ENCODE measurements at places on chromosomes 1 and 21.

GRCh38 chr1:247211339-247211738, 39.5 kb upstream of the ZNF124 start:
- DNase-seq: no peak

- DNase-seq: no peak
Observed at GRCh38 chr1:202130816-202131522, 8.3 kb downstream of the GPR37L1 start.

- peak; percentile 33 for DNase-seq
Observed at GRCh38 chr1:15188678-15189077, 35.1 kb downstream of the TMEM51 start.

- no peak for DNase-seq
Observed at GRCh38 chr1:5690898-5691297, 301.3 kb downstream of the NPHP4 start.

DNA sequence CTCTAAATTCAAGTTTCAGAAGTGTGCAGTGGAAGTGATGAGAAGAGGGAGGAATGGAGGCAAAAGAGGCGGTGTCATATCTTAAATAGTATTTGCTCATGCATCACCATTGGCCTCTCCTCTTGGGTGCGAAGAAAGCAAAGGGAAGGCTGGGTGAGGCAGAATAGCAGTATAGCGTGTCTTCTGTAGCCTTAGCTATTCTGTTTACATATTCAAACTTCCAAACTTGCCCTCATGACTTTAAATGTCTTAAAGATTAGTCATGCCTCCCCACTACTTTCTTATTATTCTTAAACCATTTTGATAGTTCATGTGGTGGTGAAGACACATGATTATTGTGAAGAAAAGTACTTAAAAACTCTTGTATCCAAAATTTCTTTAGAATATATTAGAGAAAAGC, 104.6 kb upstream of the TENT5C start:
- DNase-seq: peak; percentile 33

DNA sequence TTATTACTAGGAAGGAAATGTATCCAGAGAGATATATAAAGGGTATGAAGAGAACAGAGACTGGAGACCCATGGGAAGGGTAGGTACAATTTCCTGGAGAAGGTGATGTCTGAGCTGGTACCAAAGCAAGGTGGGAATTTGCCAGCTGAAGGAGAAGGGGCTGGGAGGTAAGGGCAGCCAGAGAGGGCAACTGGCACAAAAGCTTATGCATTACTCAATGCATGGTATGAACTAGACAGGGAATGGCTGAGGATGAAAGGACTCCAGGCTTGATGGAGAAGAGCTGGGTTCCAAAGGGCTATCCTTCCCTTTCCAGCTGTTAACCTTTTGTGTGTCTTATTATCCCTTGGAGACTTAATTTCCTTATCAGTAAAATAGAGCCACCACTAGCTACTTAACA, 113.6 kb upstream of the GADD45A start:
- no peak for DNase-seq

GRCh38 chr1:175520186-175520585, 223.2 kb downstream of the TNR start:
- peak; percentile 59 for DNase-seq

DNA sequence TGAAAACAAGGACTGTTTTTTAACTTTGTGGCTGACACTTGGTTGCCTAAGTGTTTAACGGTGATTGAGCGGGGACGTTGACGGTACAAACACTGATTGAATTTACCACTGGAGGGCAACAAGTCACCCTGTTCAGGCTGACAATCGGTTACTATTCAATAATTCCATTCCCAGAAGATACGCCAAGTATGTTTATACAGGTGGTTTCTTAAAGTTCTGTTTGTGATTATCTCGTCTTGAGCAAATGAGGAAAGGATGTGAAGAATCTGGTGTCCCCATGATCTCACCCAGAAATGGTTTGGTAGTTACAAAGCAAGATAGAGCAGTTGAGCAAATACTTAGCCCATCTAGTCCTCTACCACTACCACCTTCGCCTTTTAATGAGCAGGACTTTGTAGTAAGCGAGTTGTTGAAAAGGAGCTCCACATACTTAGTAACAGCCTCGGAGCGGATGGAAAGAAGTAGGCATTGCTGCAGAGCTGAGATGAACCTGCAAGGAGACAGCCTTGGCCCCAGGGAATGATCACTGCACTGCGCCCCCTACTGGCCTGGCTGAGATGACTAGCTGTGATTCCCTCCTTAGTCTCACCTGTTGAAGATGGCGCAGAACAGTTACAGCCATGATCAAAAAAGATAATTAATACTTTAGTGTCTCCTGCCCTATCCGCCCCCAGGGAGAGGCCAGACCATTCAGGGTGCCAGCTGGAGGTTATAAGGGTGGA, 36.3 kb downstream of the IFNAR1 start:
- DNase-seq: peak; percentile 69

DNA sequence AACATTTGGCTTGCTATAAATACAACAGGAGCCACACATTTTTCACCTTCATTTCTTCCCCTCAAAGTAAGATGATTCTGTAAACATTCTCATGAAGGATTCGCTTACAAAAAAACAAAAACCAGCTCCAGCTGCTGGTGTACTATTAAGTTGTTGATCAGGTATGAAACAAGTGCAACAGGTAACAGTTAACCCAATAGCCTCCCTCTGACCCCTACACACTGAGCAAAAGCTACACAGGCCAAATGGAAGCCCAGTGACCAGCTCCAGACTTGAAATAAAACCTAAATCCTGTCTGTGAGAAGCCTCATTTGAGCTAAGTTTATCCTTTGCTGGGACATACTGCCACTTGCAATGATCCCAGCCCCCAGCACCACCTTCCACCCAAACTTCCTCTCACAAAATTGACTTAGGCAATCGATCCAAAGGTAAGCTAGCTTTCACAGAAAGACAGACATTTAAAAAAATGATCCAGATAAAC, 991 bp downstream of the TIAM1 start:
- no peak for DNase-seq

- DNase-seq: no peak
Observed at GRCh38 chr1:233629305-233629935, 15.5 kb downstream of the KCNK1 start.

GRCh38 chr1:18516473-18516872, 35.7 kb downstream of the KLHDC7A start:
- DNase-seq: no peak

GRCh38 chr1:153608742-153609584, 4.0 kb downstream of the S100A16 start:
- DNase-seq: peak; percentile 97

DNA sequence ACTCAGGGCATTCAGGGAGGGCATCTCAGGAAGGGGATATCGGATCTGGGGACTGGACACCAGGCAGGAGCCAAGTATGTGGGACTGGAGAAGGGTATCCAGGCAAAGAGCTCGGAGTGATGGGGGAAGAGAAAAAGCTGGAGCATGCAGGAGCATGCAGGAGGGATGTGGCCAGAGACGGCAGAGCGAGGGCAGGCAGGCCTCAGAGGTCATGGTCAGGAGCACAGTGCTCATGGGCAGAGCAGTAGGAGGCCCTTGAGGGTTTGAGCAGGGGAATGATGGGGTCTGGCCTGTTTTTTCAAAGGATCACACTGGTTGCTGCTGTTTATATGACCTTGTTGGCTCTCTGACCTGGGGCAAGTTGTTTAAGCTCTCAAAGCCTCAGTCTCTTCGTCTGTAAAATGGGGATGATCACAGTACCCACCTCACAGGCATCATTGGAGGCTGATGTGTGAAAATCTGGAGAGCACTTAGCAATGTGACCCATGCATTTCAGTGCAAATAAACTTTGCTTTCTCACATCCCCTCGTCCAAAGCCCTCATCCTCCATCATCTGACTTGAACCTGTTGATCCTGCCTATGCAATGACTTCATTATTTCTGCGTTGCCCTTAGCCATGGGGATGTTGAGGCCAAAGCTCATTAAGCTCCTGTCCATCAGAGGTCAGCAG, 273.1 kb downstream of the MATN1 start:
- no peak for DNase-seq

DNA sequence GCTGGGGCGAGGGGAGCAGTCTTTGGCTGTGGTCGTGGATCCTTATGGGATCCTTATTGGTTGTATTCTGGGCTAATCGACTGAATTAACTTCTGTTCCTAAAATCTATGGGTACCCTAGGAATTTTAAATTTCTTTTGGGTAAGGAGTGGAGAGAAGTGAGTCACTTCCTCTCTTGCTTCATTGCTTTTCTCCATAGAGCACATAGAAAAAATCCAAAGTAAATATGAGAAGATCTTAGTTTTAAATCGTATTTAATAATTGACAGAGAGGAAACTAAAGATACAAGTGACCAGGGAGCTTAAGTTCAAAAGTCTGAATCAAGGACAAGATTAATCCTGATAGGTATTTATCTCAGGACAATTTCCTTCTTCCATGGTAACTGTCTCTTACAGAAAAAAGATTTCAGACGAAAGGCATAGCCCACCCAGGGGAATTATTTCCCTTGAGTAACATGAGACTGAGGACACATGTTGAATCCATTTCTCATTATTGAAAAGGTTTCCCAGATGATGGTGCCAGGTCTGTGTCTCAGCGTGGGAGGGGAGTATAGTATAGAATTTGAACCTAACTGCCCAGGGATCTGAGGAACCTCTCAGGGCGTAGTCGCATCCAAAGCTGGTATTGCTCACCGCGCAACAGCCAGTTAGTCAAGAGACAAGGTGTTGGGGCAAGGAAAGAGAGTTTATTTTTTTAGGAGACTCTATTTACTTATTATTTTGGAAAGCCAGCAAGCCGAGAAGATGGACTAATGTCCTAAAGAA, 28.7 kb upstream of the FASLG start:
- DNase-seq: peak; percentile 46

DNA sequence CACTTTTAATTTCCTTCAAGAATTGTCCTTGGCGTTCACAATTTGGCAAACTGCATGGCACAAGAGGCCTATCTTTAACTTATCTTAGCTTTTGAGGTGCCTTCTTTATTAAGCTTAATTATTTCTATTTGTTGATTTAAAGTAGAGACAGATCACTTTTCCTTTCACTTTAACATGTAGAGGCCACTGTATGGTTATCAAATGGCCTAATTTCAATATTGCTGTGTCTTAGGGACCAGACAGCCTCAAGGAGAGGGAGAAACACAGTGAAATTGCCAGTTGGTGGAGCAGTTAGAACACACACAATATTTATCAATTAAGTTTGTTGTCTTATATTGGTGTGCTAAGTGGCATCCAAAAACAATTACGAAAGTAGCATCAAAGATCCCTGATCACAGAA, 1013.9 kb downstream of the KCNT2 start:
- no peak for DNase-seq

DNA sequence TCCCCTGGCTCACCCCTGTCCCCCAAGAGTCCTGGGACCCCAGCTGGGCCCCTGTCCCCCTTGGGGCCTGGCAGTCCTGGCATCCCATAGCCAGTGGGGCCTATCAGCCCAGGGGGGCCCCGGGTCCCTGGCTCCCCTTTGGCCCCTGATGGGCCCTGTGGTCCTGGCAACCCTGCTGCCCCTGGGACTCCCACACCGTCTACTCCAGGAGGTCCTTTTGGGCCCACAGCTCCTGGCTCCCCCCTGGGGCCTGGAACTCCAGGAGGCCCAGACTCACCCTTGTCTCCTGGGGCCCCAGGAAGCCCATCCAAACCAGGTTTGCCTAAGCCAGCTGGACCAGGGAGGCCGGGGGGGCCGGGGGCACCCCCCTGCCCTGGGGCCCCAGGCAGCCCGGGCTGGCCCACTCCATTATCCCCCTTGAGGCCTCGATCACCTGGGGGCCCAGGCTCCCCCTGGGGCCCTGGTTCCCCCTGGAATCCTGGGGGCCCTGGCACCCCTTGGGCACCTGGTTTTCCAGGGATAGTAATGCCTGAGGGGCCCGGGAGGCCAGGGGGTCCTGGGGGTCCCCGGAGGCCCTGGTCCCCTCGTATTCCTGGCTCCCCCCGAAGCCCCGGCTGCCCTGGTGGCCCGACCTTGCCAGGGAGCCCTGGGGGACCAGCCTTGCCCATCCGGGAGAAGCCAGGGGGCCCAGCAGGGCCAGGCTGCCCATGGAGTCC, 10.1 kb downstream of the ADPRS start:
- DNase-seq: no peak

- DNase-seq: no peak
Observed at GRCh38 chr1:107198561-107198960, 57.7 kb downstream of the NTNG1 start.

DNA sequence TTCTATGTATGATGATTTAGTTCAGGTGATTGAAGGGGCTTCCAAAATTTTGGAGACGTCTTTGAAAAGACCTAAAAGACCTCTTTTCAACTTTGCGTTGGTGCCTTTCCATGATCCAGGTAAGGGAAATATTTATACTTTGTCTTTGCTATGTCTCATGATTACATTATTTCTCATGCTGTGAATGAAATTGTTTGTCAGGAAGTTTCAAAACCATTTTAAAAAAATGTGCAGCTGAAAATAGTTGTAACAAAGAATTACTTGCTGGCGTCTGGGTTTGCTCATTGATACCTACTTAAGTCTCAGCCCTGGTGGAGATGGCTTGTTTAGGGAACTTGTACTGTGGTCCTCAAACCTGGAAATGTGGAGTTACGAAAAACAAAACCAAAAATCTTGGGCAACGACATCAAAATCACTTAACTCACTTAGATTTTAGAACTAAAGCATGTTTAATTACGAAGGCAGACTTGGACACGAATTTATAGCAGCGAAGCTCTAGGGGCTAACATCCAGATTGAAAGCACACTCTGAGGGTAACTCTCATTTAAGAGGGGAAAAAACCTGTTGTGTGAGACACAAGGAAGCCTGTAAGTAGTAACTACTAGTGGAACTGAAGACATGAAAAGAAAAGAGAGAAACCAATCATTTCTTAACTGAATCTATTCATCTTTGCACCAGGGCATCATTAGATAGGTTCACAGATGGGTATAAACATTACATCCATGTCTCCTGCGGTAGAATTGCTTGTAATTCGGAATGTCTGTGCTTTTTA, 924 bp downstream of the HMCN1 start:
- peak; percentile 30 for DNase-seq

DNA sequence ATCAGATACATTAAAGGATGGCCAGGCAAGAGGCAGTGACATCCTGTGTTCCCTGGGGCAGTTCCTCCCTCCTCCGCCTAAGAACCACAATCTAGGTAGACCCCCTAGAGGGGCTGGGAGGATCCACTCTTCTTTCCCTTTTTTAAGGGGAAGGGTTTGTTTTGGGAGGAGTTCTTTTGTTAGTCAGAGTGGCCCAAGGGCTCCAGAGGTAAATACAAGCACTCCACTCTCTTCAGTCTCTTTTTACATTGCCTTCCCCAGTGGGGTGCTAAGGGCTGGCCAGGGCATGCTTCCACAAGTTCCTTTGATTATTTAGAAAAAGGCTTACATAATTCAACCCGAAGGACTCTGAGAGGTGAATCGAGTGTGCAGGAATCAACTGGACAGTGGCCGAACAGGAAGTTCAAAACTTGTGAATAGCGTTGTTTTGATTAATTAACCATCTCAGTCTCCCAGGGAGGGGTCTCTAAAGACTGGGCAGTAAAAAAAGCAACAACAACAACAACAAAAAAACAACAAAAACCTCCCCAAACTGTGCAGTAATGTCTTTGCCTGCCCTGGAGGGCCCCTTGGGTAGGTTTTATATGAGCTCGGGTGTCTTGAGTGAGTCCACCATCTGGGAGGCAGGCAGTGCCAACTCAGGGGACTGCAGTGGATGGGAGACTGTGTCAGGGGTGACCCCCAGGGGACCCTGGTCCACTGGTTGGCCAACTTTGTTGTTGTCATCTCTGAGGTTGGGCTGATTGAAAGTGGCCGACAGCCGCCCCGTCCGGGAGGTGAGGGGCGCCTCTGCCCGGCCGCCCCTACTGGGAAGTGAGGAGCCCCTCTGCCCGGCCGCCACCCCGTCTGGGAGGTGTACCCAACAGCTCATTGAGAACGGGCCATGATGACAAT, 33.2 kb upstream of the ENO1 start:
- no peak for DNase-seq

- no peak for DNase-seq
Observed at GRCh38 chr1:98002288-98002687, 81.5 kb upstream of the DPYD start.
